Effector CD8-positive, alpha-beta T cell (primary cell): ENCODE measurements at places on chromosomes 1 and 21.

DNA sequence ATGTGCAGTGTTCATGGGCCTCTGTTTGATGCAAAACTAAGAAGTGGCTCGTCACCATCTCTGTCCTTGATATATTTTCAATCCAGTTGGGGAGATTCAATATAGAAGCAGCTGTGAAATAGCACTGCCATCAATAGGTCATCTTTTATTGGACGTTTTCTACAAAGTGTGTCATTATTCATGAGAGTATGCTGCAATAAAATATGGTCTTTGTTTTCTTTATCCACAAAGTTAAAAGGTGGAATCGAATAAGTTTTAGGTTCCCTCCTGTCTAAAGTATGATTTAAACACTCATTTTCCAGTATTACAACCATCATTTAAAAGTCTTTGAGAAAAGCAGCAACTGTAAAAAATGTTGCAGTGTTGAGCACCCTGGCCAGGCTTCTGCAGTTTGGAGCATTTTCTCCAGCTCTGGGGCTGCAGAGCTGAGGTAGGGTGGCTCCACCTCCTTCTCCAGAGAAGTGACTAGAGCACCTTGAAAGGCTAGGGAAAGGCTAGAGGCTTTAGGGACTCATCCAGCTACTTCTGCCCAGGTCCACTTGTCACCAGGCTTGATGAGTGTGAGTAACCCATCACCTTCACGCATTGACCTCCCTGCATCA, 56.5 kb upstream of the DNAH14 start:
- no peak for DNase-seq

DNA sequence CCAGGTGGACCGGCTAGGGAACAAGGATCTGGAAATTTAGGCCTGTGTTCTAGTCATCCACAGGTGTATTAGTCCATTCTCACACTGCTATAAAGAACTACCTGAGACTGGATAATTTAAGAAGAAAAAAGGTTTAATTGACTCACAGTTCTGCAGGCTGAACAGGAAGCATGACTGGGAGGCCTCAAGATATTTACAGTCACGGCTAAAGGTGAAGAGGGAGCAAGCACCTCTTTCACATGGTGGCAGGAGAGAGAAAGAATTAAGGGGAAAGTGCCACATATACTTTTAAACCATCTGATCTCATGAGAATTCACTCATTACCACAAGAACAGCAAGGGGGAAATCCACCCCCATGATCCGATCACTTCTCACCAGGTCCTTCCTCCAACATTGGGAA, 174.7 kb upstream of the C1orf105 start:
- DNase-seq, result no peak

DNA sequence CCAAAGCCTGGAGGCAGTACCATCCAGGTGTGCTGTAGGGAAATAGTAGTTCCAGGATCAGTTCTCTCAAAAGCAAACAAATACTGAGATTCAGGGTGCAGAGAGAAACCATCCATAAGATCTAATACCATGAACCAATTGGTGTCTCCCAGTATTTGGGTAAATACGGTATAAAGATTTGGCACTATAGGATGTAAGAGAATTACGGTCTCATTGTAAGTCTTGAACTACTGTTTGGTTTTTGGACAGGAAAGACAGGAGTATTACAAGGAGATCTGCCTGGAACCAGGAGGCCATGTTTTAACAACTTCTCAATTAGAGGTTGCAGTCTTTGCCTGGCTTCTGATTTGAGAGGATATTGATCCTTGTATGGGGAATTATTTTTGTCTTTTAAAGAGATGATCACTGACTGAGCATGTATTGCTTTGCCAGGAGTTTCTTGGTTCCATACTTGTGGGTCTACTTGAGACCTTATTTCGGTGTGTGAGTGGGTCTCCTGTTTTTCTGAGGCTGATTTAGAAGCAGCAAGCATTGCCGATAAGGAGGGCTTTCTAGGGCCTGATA, 10.2 kb downstream of the AADACL4 start:
- no peak for DNase-seq

DNA sequence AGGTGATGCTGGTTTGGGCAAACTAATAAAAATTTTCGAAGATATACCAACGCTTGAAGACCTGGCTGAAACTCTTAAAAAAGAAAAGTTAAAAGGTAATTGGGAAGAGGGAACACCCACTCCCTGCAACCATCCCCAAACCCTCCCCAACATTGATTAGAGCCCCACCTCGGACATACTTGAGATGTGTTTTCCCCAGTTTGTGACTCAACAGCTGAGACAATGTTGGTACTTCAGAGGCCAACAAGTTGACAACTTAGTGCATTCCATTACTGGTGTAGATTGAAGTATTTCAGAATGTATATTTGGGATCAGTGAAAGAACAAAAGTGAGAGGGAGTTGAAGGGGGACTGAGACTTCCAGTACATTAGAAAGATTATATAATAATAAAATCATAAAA, 5.1 kb downstream of the IFI16 start:
- DNase-seq, result no peak

- no peak for DNase-seq
These were observed 11.2 kb upstream of the HMGCS2 start for GRCh38 chr1:119779869-119780356.

- DNase-seq, result no peak
These were observed 74.9 kb upstream of the ANGPTL1 start for GRCh38 chr1:178945763-178946266.

- no peak for DNase-seq
These were observed 43.9 kb downstream of the COQ8A start for GRCh38 chr1:226983992-226984364.

- no peak for DNase-seq
These were observed 3.2 kb downstream of the INKA2 start for GRCh38 chr1:111735858-111736544.

- DNase-seq, result no peak
These were observed 34.8 kb downstream of the WDR4 start for GRCh38 chr21:42844411-42845113.

DNA sequence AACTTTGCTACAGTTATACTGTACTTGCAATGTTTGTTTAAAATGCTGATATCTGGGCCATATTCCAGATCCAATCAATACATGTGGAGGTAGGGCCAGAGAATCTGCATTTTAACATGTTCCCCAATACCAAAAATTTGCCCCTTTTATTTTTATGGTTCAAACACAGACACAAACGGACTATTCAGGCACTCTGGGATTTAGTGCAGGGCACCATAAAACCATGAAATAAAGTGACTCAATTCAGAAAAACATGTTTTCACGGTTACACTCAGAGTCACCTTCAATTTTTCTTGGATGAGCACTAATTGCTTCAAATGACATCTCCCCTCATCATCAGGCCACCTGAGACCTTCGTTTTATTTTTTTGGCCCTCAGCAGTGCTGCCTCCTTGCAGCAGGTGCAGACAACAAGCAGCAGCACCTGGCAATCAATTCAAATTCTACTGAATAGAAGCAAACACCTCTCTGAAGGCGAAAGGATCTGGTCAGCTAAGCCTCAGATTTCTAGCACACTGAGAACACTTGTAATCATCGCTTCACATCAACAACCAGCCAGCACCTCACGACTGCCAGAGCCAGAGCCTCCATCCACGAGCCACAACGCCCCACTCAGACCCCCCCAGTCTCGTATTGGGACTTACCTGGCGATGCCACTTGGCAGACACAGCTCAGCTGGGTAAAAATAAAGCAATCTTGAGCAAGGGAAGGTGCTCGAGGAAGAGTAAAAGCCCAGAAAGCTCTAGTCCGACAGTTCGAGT, 1.1 kb downstream of the ERO1B start:
- no peak for DNase-seq

GRCh38 chr1:230735447-230735846, 11.7 kb upstream of the CAPN9 start:
- no peak for DNase-seq

DNA sequence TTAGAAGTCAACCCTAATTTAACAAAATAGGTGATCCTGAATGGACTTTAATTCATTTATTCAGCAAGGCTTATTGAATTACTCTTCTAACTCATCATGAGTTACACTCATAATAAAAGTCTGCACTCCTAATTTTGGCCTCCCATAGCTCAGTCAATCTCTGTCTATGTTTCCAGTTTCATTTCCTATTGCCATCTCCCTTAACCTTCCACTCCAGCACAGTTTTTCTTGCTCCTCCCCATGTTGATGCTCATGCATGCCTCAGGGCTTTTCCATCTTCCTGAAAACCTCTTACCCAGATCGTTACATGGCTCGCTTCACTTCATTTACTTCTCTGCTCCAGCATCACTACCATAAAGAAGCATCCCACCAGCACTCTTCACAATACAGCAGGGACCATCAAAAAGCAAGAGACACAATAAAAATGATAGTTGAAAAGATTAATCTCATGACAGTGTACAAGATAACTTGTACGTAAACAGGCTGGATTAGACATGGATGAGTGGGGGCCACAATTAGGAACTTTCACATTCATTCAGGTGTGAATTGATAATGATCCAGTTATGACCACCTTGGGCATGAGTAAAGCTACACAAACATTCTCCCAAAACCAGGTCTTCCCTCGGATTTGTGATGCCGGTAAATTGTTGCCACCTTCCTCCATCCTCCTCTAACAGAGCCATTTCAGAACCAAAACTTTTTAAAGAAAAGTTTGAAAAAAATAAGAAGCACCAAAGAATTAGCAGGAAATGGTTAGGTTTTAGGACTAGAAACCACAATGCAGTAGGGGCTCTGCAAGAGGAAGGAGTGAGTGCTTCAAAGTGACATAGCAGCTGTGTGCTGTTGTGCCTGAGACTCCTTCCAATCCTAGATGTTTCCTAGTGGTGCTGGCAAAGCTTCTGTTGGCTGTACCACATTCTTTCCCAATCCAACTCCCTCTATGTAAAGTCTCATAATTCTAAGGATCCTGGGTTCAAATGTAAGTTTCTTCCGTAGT, 89.8 kb downstream of the OLFML2B start:
- no peak for DNase-seq

- DNase-seq, result no peak
These were observed 462.4 kb upstream of the RGS18 start for GRCh38 chr1:191695865-191696264.

DNA sequence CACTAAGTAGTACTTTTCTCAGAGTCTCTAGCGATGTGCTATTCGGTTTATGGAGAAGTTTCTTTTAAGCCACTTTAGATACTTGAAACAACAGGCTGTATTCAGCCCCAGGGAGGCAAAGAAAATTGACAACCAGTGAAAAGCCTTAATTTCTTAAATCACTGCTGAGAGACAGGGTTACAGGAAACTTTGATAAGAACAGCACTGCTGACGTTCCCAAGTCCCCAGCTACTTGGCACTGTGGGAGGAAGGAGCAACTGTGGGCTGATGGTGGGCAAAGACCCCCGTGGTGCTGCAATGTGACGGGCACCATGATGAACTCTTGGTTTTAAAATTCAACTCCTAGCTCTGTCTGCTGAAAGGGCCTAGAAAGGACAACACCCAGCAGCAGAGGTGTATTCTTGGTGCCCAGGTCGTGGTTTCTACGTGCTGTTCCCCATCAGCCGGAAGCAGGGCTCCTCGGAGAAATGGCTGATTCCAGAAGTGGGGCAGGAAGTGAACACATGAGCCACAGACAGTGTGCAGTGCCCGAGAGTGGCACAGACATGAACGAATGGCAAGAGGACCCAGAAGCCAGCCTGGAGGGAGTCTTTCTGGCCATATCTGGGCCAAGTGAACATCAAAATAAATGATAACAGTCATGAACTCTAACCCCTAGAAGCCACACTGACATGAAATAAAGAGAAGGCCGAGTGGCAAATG, 5.3 kb downstream of the PTTG1IP start:
- DNase-seq, result no peak

GRCh38 chr1:47456250-47456649, 18.4 kb downstream of the FOXD2 start:
- no peak for DNase-seq

- no peak for DNase-seq
These were observed 23.2 kb upstream of the CLDN17 start for GRCh38 chr21:30189773-30190172.

GRCh38 chr1:91303165-91303564, 101.5 kb downstream of the HFM1 start:
- DNase-seq, result no peak

DNA sequence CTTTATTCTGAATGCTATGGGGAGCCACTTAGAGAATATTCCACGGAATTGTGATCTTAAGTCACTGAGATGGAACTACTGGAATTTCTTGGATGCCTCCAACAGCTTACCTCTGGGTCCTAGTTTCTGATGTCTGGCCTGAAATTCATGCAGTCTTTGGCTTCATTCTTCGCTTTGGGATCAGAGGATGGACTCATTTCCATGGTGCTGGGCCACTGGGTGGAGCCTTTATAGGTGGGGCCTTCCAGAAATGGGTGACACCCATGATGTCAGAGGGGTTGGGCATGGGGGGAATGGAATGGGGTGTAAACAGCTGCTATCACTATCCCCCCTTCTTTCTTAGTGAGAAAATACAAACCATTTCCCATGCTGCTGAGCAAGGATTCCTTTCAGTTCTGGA, 73.7 kb upstream of the FGGY start:
- DNase-seq, result no peak

DNA sequence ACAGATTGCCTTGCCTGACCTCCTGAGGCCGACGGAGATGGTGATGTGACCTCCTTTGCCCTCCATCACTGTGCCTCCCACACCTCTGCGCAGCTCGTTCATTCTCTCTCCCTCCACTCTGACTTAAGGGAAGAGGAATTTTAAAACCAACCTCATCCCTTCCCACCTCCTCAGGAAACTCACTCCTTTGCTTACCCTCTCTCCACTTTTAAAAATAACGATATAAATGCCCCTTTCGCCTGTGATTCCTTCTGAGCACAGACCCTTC, 21.2 kb downstream of the LRRN2 start:
- no peak for DNase-seq

- no peak for DNase-seq
These were observed 13.7 kb upstream of the EPS8L3 start for GRCh38 chr1:109777436-109777835.

DNA sequence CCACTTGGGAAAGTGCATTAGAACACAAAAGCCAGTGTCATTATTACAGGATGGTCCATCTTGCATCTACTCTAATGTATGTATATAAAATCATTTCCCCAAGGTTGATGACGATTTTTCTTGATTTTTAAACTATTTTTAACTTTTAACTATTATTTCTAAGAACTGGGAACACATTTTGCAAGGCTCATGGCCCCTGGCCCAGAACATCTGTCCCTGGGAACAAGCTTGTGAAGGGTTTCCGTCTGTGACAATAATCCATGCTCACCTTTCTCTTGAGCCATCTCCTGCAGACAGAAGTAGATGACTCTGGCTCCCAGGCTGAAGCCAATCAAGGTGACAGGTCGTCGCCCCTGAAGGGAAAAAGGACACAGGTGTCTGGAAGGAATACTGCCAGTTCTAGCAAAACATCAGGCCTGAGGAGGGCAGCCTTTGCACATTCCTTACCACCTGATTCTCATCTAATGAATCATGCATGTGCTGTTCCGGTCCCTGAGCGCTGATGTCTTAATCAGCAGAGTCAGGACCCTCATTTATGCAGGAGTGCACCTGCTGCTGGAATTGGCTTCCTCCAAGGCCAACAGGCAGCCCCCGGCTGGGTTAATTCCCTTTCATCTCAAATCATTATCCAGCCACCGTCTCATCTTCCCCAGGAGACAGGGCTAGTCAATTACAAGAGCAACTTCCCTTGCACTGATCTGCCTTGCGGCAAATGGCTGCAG, 62.5 kb downstream of the TMCO4 start:
- no peak for DNase-seq

GRCh38 chr1:30752651-30752908, 5.0 kb downstream of the LAPTM5 start:
- DNase-seq, result no peak
